SW480 (cell line): ENCODE measurements at places on chromosomes 12 and 14.

GRCh38 chr12:123367511-123367910, 2.9 kb upstream of the SBNO1 start:
- no peak for DNase-seq

- DNase-seq: peak; percentile 37
Observed at GRCh38 chr12:14751986-14752385, 51.3 kb downstream of the WBP11 start.

GRCh38 chr12:111636209-111636945, 37.3 kb upstream of the ATXN2 start:
- no peak for DNase-seq

- no peak for DNase-seq
Observed at GRCh38 chr12:76952995-76953394, 74.2 kb upstream of the CSRP2 start.

GRCh38 chr14:74952697-74953484, 2.5 kb downstream of the PGF start:
- no peak for DNase-seq

GRCh38 chr14:75084513-75084912, 15.1 kb downstream of the ZC2HC1C start:
- peak; percentile 22 for DNase-seq

- DNase-seq: no peak
Observed at GRCh38 chr12:122486805-122487426, 13.8 kb downstream of the ZCCHC8 start.
